ENCODE measurements at places on chromosomes 16 and 17.

GRCh38 chr17:73492125-73492820 is 152.0 kb downstream of the SDK2 start:
- no peaks in the 10 kb centered on the region for H3K36me3 ChIP-seq
- no peak overlapping the region for H3K27ac ChIP-seq
- DNase-seq, result no peak

DNA sequence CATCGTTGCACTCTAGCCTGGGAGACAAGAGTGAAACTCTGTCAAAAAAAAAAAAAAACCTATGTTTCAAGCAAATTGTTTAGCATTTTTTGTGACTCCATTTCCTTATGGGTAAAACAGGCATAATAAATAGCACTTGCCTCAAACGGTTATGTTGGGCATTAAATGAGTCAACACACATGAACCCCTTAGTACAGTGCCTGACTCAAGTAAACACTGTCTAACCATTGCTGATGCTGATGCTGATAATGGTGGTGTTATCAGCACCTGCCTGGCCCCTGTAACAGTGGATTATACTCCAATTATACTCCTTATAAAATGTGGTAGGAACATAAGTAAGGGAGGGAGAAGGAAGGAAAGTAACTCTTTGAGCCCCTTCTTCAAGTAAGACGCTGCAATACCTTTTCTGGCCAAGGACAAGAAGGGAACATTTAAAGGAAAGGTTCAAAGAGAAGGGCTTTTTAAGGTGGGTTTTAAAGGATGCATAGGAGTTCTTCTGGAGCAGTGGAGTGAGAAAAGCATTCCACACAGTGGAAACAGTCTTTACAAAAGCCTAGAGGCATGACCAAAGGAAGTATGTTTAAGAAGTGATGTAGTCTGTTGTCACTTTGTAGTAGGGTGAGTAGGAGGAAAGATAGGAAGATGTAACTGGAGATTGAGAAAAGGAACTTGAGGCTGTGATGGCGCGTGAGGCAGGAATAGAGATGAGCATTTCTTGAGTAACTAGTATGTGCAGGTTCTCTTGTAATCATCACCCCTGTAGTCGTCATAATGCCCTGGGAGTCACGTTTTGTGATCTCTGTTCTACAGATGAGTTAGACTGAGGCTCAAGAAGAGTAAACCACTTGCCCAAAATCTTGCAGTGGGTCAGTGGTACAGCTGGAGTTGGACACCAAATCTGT is 4.3 kb downstream of the SCNN1B start:
- no peaks in the 10 kb centered on the region for H3K36me3 ChIP-seq
- H3K27me3 ChIP-seq, result peaks cover 14% of the 10 kb centered on the region
- no peak overlapping the region for H3K27ac ChIP-seq
- no peak overlapping the region for H3K4me3 ChIP-seq
- H3K4me1 ChIP-seq, result peaks cover 5% of the 10 kb centered on the region

DNA sequence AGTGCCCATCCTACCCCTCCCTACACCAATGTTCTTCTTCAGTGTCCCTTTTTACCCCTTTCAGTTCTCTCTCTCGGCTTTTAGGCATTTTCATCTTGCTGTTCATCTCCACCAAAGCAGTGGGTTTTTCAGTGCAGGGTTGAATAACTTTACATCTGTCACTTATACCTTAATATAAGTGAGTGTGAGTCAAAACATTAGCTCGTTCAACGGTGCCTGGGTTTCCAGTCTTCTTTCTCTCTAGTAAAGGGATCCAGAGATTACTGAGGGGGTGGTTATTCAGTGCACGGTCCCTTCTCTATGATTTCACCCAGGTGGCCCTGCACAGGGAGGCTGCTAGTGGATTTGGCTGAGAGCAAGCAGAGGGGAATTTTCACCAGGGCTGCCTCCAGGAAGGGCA is 210.6 kb upstream of the CDH5 start:
- no peaks in the 10 kb centered on the region for H3K4me1 ChIP-seq
- H3K27me3 ChIP-seq, result no peaks in the 10 kb centered on the region
- H3K4me3 ChIP-seq, result no peak overlapping the region
- no peaks in the 10 kb centered on the region for H3K36me3 ChIP-seq

DNA sequence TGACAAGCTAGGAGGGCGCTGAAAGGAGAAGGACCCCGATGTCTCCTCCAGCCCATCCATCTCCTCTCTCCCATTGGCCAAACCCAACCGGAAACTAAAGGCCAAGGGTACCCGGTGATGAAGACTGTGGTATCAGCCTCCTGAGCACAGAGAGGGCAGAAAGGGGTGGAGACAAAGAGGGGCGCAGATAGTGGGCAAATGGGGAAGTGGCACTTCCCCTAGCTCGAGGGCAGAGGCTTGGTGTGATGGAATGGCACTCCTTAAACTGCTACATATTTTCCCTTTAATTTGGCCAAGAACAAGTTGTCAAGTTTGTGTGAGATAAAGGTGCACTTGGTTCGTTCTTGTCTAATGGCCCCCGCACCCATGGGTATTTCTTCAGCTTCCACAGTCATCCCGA is 27.8 kb downstream of the IL4R start:
- H3K27ac ChIP-seq, result no peak overlapping the region
- peaks cover 54% of the 10 kb centered on the region for H3K36me3 ChIP-seq
- no peaks in the 10 kb centered on the region for H3K4me1 ChIP-seq
- no peak for DNase-seq

DNA sequence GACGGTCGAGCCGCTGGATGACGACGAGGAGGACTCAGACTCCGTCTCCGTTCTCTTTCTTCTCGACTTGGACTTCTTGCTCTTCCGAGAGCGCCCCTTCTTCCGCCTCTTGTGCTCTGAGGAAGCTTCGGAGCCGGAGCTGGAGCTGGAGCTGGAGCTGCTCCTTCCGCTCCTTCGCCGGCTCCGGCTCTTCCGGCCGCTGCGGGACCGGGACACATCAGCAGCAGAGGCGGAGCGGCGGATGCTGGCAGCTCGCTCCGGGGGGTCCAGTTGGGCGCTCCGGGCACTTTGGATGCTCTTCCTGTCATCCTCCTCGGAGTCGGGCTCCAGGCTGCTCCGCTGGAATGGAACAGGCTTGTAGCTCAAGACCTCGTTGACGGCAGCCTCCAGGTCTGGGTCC is 36.9 kb downstream of the PIPOX start:
- H3K27ac ChIP-seq, result no peak overlapping the region
- peaks cover 13% of the 10 kb centered on the region for H3K36me3 ChIP-seq
- no peaks in the 10 kb centered on the region for H3K4me1 ChIP-seq
- H3K27me3 ChIP-seq, result no peaks in the 10 kb centered on the region

GRCh38 chr16:54554581-54554980 is 268.0 kb upstream of the IRX3 start:
- no peaks in the 10 kb centered on the region for H3K4me1 ChIP-seq
- H3K27ac ChIP-seq, result no peak overlapping the region
- H3K27me3 ChIP-seq, result no peaks in the 10 kb centered on the region

DNA sequence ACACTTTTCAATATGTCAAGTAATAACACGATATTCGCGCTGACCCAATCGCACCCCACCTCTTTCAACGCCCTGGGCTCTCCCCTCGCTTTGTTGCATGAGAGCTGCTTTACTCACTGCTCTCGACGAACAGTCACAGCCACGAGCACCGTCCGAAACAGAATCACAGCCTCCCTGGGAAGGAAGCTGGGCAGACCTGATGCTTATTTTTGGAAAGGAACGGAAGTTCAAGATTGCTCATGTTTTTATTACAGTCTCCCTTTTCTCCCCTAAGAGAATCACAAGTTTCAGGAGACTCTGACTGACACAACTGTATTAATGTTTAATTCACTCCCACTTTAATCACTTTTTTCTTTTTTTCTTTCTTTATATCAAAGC is 67.8 kb downstream of the ANKRD11 start:
- peaks cover 21% of the 10 kb centered on the region for H3K4me1 ChIP-seq
- H3K27ac ChIP-seq, result no peak overlapping the region
- no peaks in the 10 kb centered on the region for H3K27me3 ChIP-seq
- H3K36me3 ChIP-seq, result no peaks in the 10 kb centered on the region
- no peak overlapping the region for H3K4me3 ChIP-seq

DNA sequence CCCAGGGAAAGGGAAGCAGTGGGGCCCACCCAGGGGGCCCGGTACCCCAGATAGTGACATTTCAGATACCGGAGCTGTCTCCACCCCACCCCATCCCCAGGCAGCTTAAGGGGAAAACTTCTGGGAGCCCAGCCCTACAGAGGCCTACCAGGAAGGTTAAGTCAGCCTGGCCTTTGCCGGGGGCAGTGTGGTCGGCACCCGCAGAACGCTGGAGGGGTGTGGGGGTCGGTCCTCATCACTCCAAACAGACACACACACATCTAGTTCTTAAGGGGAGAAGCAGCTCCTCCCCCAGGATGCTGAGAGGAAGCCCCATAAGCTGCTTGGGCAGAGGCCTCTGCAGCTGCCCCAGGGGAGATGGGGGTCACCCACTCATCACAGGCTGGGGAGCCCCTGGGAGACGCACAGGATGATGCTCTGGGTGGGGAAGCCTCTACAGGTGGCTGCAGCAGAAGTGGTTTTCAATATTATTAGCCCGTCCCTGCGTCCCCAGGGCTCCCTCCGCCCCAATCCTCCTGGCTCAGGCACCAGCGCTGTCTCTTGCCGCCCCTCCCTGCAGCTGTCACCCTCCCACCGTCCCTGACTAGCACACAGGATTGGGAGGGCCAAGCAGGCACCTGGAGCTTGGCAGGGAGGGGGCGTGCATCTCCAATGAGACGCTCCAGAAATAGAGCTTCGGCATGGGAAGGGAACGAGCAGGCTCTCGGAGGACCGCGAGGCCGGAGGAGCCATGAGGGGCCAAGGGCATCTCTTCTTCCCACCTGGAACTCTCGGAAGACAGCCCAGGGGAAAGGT is 1.4 kb upstream of the ABR start:
- H3K4me1 ChIP-seq, result peaks cover 39% of the 10 kb centered on the region
- H3K27ac ChIP-seq, result peak overlapping the region; percentile 52
- no peak overlapping the region for H3K4me3 ChIP-seq
- no peaks in the 10 kb centered on the region for H3K27me3 ChIP-seq
- DNase-seq, result no peak
- H3K36me3 ChIP-seq, result no peaks in the 10 kb centered on the region

Data from transverse colon (tissue), 4 donors.